Activated CD4-positive, alpha-beta T cell treated with anti-CD3 and anti-CD28 coated beads, Interleukin-2, amount 50 U/mL, for 24 hours (primary cell): ENCODE measurements at places on chromosomes 6 and 20.

DNA sequence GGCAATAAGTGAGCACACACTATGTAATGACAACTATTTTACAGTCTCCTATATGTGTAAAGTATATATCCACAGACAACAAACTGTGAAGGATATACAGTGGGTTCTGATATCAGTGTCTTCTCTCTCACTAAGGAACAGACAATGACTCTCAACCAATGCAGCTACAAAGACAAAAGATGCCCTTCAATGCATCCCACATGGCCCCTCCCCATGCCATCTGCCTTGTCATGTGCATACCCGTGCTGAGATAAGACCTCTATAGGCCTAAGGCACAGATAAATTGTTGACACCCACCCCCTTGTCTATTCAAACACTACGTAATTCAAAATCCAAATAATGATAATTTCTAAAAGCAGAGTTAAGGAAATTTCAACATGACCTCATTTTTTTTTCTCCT lies 1123.5 kb upstream of the MAP3K7 start:
- DNase-seq, result no peak

GRCh38 chr6:53238311-53238710 lies 89.7 kb upstream of the GCM1 start:
- no peak for DNase-seq

DNA sequence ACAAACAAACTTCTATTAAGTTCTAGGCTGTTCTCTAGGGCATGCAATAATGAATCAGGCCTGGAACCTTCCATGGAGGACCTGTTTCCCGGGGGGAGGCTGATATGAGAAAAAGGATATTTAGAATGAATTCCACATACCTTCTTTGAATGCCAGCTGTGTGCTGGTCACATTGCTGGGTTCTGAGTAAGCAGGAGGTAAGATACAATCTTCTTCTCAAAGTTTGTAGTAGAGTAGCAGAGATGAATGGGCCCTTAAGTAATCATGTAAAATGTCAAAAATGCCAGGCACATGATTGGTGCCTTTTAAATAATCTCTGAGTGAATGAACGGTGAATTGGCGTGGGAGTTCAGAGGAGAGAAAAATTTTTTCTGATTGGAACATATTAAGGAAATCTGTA lies 47.4 kb downstream of the TGM2 start:
- DNase-seq, result no peak

DNA sequence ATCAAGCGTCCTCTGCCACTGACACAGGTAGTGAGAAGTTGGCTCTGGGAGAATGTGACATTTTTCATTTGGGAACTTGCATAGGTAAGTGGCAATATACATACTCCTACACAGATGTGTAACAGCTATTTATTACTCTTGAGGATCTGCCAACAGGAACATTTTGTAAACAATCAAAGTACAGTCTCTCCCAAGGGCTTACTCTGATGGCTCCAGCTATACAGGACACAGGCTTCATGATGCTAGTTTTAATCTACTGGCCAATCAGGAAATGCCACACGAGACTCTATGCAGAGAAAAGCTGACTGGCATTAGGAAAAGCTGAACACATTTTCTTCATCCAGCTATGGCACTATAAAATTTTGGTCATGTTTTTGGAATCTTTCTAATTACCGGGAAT lies 57.8 kb downstream of the POPDC3 start:
- no peak for DNase-seq

DNA sequence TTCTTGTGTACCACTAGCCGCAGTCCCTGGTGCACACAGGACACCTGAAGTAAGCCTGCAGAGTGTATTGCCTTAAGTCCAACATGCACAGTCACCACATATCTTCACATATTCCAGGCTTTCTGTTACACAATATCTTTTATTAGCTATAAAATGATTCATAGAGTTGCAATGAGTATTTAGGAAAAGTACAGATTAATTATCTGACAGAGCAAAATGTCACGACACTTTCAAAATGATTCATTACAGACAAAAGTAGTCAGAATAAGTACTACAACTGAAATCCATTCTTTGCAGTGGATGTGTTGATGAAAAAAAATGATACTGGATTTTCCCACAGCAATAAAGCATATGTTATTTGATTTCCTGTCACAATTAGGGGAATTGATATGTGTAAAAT lies 199.5 kb upstream of the ASCC3 start:
- DNase-seq, result no peak

DNA sequence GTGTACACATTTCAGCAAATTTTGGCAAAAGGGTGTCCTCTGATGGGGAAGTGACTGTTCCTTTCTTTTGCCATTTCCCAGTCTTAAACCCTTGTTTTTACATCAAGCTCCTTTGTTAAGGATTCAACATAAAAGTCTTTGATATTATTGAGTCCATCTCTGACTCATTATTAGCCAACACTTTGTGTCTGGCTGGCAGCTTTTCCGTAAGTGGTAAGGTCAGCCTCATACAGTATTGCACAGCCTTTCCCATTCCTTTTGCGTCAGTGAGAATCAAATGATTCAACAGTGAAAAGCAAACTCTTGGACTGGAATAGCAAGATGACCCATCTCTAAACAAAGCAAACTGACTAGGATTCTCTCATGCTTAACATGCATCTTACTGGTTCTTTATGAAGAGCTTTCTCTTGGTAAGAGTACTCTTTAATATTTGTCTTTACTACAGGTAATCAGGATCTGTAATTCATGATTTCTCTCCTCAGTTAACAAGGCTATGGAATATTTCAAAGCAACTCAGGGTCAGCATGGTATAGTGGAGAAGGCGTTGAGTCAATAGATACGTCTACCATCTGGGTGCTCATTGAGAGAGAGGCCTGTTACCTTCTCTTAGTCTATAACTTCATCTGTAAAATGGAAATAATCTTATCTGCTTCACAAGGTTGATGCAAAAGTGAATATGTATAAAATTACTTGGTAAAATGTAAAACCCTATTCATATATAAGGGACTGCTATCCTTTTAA lies 183.6 kb downstream of the PRL start:
- DNase-seq, result no peak

GRCh38 chr6:137715589-137716045 lies 151.4 kb upstream of the TNFAIP3 start:
- DNase-seq, result no peak

GRCh38 chr20:48012401-48012974 lies 227.2 kb upstream of the SULF2 start:
- DNase-seq, result no peak

- DNase-seq, result no peak
These were observed 66.8 kb upstream of the MYL9 start for GRCh38 chr20:36474563-36474962.

GRCh38 chr20:58019027-58019849 lies 209.2 kb downstream of the ANKRD60 start:
- DNase-seq, result no peak

- no peak for DNase-seq
These were observed 56.9 kb upstream of the TAGAP start for GRCh38 chr6:159101656-159102055.

DNA sequence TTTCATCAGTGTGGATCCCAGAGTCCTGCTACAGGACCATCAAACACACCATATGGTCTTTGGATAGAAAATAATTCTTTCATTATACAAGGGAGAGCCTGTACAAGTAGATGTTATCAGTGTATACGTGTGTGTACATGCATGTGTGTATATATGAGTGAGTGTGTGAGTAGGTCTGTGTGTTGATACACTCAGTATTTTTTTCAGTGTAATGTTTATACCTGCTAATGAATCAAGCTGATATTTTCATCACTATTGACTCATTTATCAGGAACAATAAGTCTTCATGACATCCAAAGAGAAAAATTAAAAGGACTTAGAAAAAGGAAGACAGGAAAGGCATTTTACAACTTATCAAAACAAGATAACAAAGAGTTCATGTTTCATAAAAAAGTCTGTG lies 66.5 kb downstream of the EPM2A start:
- DNase-seq, result no peak

DNA sequence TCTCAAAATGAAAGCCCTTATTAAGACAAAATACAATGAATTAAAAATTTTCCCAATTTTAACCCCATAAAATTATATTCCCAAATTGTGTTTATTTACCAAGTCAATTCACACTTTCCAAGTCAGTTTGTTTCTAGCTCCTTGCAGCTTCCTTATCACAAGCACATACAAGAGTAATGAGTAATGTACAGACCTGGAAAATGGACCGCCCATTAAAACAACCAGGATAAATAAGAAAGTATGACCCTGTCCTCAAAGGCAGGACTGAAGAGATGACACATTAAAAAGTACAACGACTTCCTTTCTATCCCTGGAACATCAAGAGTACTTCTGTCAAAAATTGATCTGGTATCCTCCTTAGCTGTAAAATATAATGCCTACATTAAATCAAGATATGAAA lies 47.1 kb upstream of the TMX4 start:
- DNase-seq, result no peak

DNA sequence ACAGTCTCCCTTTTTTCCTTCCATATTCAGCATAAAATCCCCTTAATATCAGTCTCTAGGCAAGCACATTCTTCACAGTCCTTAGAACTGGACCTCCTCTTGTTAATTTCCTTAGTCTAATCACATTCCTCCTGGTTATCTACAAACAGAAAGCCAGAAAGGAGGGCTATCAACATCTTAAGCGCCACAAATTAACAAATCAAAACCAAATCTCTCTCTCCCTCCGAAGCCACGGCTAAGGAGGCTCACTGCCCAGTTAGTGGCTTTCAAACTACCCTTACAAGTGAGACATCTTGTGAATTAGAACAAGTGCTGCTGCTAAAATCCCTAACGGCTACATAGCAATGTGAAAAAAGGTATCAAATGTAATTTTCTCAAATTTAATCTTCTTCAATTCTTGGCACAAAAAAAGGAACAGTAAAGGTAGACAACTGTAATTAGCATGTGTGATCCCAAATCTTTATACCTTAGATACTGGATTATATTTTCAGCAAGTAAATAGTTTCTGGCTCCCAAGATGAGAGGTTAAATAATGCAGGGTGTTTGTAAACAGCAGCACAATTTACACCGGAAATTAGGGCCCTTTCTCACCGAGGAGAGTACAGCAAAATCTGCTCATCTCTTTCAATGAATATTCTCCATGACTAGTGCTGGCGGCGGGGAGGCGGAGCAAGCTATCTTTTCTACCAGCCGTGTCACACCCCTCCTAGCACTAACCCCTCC lies 1.4 kb upstream of the TRIM39 start:
- peak; percentile 86 for DNase-seq

GRCh38 chr6:6685249-6686040 lies 96.9 kb downstream of the LY86 start:
- no peak for DNase-seq

GRCh38 chr6:39452306-39453145 lies 130.0 kb upstream of the KCNK16 start:
- no peak for DNase-seq

- DNase-seq, result no peak
These were observed 66.5 kb downstream of the LRFN2 start for GRCh38 chr6:40520678-40521077.

- no peak for DNase-seq
These were observed 65.2 kb downstream of the GCNT2 start for GRCh38 chr6:10586302-10586701.

DNA sequence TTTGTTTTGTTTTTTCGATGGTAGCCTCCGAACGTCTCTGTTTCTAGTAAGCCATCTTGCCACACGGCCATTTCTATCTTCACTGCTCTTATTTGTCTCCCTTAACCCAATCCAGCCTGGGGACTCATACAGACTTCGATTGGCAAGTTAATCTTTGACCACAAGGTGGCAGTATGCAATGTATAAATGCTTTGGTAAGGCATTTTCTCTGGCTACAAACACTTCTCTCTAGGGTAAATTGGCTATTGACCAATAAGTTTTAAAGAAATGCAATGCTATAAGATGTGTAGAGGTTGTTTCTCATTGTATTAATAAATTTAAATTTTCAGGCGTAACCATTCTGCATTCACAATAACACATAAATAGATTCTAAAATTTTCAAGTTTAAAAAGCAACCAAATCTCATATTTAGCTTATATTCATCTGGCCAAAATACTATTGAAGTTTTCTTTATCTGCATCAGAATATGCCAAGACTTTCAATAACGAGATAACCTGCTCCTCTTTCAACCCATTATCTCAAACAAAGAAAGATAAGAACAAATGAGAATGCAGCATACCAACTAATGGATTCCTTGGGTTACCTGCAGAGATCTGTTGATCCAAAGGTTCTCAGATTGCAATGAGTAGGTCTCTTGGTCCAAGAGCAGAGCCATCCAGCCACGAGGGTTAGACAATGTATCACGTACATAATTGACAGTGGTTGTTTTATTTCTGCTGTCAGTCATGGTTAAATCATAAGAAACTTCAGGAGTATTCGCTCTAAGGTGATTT lies 231.9 kb downstream of the PKHD1 start:
- no peak for DNase-seq

- no peak for DNase-seq
These were observed 33.9 kb downstream of the KCNK17 start for GRCh38 chr6:39280247-39280731.

DNA sequence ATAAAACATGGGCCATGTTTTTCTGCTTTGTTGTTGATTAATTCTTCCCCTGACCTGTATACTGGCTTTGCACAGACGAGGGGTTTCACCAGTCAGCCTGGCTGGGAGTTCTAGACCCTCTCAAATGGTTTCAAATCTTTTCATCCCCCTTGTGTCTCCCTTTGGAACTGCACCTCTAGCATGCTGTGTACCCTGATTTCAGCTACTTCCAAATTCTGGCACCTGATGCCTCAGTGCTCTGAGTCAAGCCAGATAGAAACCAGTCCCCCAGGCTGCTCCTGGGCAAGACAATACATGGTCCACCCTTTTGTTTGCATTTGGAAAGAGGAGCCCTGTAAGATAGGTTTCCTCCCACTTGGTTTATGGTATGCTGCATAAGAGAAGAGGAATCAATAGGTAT lies 290.2 kb downstream of the BTBD3 start:
- no peak for DNase-seq

- DNase-seq, result no peak
These were observed 20.5 kb downstream of the ADAT2 start for GRCh38 chr6:143429970-143430369.

GRCh38 chr20:5031206-5031557 lies 29.9 kb upstream of the SLC23A2 start:
- DNase-seq, result no peak

DNA sequence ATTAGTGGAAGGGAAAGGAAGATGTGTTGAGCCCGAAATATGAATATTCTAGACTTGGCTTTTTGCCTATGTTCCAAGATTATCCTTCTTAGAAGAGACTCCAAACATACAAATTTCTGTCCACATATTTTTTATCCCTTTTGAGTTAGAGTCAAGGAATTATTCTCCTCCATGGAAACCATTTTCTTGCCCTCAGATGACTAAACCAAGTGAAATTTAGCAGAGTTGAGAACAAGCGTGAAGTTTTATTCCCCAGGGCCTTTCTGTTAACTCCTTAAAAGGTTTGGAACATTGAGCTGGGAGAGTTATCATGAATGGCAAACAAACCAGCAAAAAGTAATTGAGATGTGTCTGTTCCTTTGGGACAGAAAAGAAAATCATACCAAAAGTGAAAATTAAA lies 286.1 kb upstream of the PLCB4 start:
- DNase-seq, result no peak

- DNase-seq, result no peak
These were observed 4.7 kb upstream of the MCM9 start for GRCh38 chr6:118939683-118940082.

DNA sequence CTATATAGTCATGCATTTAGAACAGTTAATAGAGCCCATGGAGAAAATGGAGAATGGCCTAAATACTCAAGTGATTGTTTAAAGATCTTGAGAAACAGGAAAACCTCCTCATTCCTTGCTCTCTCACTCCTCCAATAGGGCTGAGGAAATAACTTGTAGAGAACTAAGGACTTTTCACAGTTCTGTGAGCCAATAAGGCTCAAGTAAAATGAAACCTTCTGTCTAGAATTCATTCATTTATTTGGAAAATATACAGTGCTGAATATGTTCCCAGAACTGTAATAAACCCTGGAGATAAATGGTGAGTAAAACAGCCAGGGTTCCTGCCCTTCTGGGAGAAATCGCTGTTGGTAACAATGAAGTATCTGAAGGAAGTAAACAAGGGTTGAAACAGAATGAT lies 35.3 kb downstream of the ELOVL2 start:
- no peak for DNase-seq
